ENCODE measurements at places on chromosomes 12 and 14.

GRCh38 chr14:61330511-61330910, 9.1 kb downstream of the PRKCH start:
- DNase-seq = no peak

GRCh38 chr12:51270951-51271518, 820 bp upstream of the SMAGP start:
- peak; percentile 25 for DNase-seq

- peak; percentile 77 for DNase-seq
Observed at GRCh38 chr12:66210840-66211239, 21.8 kb downstream of the IRAK3 start.

- no peak for DNase-seq
Observed at GRCh38 chr14:67186172-67186768, 3.0 kb upstream of the GARIN2 start.

- no peak for DNase-seq
Observed at GRCh38 chr14:99241325-99242010, 30.5 kb downstream of the BCL11B start.

GRCh38 chr14:60356906-60357550, 108.0 kb downstream of the PPM1A start:
- DNase-seq = no peak

DNA sequence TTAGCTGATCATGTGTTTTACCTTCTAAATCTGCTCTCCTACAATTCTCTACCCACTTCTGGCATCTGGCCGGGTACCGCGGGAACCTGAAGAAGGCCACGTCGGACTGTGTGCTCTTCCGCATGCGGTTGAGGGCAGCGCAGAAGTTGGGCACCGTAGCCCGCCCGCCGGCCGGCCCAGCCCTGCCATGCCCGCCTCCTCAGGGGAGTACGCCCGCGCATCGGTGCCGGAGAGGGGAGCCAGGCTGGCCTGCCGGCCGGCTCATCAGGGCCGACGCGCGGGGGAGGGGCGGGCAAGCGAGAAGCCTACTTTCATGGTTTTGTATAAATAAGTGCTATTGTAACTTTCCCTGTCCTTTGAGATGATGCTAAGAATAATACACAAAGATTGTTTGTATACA, 19.9 kb upstream of the ADAMTS20 start:
- DNase-seq = no peak

DNA sequence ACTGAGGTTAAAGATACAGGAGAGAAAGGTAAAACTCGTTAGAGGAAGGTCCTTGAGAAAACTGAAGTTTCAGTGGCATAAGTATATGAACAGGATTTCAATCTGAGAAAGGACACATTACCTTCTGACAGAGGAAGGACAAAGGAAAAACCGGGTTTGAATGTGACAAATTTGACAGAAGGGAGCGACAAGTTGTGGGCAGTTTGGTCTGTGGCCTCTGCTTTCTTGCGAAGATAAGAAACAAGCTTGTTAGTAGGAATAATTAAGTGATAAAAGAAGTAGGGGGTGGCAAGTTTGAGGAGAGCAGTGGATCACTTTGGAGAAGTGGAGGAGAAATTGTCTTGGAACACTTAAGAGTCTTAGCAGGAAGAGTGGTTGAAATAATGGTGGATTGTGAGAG, 5.1 kb downstream of the MON2 start:
- no peak for DNase-seq
